ENCODE measurements at places on chromosomes 16 and 17.
A peak's percentile ranks its signal among the peaks of the same experiment; 100 is the strongest.

- no peak for DNase-seq
Observed at GRCh38 chr17:75514299-75514918, 928 bp downstream of the CASKIN2 start.

GRCh38 chr16:24523569-24523968 is 15.8 kb upstream of the RBBP6 start:
- DNase-seq, result no peak

DNA sequence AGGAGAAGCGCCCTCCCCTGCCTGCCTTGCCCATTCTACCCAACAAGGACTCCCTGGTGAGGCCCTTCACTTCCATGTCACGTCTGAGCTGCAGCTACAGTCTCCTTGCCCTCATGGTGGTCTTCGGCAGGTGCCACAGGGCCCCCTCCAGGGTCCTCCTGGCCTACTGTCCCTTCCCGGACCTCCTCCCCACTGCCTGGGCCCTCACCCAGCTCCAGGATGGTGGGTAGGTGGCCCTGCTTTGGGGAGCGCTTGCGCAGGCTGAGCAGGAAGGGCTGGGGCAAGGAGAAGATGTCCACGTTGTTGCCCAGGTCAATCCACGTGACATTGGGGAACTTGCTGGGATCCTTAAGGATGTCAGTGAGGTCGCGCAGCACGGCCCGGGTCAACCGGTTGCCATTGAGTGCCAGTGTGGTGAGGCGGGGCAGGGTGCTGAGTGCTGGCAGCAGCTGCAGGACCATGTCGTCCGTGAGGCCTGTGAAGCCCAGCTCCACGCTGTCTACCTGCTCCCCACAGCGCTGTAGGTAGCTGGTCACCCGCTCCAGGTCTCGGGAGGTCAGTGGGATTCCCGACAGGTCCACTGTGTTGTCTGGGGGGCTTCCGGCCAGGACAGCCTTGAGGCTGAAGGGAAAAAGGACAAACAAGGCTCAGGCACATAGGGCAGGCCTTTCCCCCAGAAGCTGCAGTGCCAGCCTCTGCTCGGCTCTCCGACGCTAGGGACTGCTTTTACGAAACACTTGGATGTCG is 28.3 kb downstream of the TRPV2 start:
- no peak for DNase-seq

- DNase-seq, result no peak
Observed at GRCh38 chr17:40576113-40576740, 11.0 kb upstream of the CCR7 start.

DNA sequence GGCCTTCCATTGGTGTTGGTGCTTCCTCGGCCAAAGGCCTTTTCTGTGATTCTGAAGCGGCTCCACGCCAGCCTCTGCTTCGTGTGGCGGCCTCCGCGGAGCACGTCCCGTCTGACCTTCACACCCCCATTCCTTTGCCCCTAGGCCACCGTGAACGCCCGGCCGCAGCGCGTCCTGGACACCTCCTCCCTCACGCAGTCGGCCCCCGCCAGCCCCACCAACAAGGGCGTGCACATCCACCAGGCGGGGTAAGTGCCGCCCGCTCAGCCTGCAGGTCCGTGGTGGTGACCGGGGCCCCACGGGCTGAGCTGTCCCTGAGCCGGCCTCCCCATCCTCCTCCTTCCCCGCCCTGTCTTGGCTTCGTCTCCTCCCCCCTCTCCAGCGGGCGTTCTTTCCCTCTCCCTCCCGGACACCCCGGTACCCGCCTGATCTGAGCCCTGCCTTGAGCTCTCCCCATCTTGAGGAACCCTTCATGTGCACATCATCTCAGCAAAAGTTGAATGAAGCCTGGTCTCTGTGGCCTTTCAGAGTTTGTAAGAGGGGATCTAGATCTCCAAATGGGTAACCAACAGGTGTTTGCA is 69.0 kb upstream of the CHMP6 start:
- DNase-seq, result no peak

DNA sequence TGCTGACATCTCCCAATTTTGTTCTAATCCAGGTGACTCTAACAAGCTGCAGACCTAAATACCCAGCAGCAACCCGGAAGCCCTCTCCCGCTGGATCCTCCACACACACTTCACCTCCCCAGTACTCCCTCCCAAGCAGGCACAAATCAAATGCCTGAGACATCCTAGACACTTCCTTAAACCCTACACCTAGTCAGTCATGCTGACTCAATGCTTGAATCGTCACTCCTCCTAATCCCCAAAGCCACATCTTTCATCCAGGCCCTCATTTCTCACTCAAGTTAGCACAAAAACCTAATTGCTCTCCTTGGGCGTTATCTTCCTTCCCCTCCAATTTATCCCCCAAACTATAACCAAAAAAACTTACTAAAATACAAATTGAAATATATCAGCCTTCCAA is 32.7 kb downstream of the CMC2 start:
- DNase-seq, result no peak

DNA sequence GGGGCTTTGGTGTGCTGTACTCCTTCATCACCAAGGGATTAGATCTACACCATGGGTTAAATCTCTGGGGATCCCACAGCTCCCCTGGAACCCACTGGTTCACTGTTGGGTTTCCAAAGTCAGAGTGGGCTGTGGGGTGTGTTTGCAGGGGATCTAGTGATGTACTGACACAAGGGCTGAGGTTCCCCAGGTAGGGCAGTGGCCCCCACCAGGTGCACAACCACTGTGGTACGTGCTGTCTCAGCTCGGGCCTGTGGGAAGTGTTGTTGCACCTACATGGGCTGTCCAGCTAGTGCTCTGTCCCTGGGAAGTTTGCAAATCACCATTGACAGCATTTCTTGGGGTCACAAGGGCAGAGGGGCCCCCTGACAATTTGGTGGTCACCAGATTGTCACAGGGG is 134.4 kb upstream of the CDH8 start:
- no peak for DNase-seq

- no peak for DNase-seq
Observed at GRCh38 chr16:88385112-88385594, 2.4 kb downstream of the ZNF469 start.

DNA sequence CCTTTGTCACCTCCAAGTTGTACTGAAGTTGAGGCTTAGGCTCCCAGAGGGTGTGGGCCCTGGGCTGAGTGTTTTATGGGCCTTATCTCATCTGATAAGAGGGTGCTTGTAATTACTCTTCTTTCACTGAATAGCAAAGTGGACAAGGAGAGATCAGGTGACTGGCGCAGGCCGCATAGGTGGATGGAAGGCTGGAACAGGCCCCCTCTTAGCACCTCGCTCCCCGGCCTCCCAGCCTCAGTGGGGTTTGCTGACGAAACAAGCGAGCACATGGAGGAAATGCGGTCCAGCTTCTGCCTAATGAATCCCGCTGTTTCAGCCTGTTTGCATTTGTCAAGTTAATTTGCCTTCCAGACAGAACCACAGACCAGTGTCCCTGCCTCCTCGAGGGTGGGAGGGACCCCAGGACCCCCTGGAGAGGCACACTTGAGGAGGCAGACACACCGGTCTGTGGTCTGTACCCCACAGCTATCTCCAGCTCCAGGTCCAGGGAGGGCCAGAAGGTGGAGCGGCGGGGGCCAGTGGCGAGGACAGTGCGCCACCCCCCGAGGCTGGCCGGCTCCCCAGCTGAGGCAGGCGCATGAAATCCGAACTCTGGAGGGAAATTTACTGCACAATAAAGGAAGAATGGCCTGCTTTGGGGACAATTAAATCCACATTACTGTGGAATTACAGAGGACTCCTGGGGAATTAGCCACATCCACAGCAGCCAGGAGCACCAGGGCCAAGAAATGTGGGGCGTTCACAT is 123.4 kb downstream of the NTN1 start:
- DNase-seq, result no peak

- no peak for DNase-seq
Observed at GRCh38 chr16:22625967-22626366, 115.3 kb downstream of the NPIPB5 start.

GRCh38 chr16:71528257-71528656 is 2.0 kb downstream of the CHST4 start:
- DNase-seq, result no peak

- peak; percentile 19 for DNase-seq
Observed at GRCh38 chr17:16199093-16199492, 16.2 kb downstream of the NCOR1 start.

GRCh38 chr17:73156887-73157520 is 7.8 kb upstream of the SSTR2 start:
- DNase-seq, result no peak

GRCh38 chr16:67040906-67041305 is 12.0 kb downstream of the CBFB start:
- no peak for DNase-seq

- DNase-seq, result no peak
Observed at GRCh38 chr16:12412890-12413289, 390.8 kb downstream of the CPPED1 start.

- DNase-seq, result peak; percentile 12
Observed at GRCh38 chr17:43907998-43908721, 824 bp upstream of the MPP2 start.

- no peak for DNase-seq
Observed at GRCh38 chr16:47056688-47057629, 83.5 kb upstream of the DNAJA2 start.

- no peak for DNase-seq
Observed at GRCh38 chr16:59905606-59906005, 1171.5 kb upstream of the GOT2 start.

DNA sequence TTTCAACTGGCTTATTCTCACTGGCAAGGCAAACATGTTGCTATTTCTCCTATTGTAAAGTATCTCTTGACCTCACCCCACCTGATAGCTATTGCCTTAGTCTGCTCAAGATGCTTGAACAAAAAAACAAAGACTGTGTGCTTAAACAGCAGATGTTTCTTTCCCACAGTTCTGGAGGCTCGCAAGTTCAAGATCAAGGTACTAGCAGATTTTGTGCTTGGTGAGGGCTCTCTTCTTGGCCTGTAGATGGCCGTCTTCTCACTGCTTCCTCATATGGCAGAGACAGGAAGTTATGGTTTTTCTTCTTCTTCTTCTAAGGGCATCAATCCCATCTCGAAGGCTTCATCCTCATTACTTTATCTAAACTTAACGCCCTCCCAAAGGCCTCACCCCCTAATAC is 109.7 kb upstream of the CLEC3A start:
- DNase-seq, result no peak

- DNase-seq, result no peak
Observed at GRCh38 chr17:32298298-32298697, 32.7 kb downstream of the RHBDL3 start.

DNA sequence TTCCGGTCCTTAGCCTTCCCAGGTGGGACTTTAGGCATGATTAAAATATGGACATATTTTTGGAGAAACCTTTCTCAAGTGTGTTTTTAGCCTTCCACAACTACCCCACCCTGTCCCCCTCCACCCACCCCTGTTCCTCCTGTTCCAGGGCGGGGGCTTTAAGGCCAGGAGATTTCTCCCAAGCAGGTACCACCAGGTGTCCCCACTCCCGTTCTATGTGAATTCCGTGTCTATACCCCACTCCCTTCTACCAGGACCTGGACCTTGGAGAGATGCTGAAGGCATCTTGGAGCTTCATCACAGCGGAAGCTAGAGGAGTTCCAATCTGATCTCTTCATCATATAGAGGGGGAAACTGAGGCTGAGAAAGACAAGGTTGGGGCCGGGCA is 9.7 kb downstream of the CA4 start:
- no peak for DNase-seq

GRCh38 chr17:50467114-50467854 is 1.4 kb downstream of the CHAD start:
- no peak for DNase-seq

DNA sequence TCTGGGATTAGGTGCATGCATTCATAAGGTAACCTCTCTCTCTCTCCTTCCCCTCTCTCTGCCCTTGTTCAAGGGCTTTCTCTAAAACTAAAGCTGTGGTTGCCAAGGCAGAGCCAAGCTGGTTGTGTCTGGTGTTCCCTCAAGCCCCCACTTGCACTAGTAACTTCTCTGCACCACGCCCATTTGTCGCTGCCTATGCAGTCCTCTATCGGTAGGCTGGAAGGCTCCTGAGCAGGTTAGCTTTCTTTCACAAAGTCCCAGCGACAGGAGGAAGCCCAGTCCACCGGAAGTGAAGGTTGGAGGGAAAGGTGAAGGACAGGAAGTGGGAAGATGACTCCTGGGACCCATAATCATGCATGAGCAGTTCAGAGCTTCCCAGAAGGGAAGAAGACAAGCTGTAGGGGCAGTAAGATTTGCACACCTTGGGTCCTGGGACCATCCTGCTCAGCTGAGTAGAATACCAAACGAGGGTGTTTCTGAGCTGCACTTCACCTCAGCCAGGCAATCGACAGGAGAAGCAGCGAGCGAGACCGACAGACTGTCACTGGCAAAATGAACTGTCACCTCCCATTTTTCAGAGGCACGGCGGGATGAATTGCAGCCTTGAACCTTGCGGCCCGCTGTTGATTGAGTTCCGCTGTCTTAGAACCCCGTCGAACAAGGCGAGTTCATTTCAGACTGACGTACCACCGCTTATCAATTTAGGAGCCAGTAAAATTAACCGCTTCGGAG is 14.7 kb upstream of the SKAP1 start:
- DNase-seq, result peak; percentile 33

DNA sequence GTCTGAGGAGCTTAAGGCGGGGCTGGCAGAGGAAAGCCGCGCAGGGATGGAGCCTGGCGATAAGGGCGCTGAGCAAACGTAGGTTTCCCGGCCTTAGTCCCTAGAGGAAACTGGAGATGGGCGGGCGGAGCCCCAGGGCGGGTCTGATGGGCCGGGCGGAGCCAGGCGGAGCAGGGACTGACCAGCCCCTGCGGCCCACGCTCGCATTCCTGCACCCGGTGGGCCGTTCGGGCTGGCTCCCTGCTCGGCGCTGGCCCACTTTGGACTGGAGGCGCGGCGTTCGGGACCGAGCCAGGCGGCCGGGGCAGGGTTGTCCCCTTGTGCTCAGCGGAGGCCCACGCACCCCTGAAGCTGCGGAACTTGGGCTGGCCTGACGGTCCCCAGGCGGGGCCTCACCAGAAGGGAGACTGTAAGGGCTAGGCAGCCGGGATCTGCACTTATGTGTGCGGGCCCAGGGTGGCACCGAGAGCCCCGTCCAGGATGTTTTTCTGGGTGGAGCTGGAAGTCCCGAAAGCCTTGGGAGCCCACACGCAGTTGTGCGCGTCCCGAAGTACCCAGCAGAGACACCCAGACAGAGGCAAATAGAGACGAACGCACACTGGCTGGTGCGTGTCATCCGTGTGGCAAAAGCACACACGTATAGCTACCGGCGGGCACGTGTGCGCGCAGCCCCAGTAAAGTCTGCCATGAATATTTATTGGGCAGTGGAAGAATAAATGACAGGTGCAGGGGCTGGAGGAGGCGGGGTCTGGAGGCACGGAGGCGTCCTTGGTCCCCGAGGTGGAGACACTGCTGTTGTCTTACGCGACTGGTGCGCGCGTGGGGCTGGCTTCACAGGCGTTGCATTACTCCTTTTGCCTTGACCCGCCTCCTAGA is 1.4 kb downstream of the PYDC1 start:
- peak; percentile 33 for DNase-seq

DNA sequence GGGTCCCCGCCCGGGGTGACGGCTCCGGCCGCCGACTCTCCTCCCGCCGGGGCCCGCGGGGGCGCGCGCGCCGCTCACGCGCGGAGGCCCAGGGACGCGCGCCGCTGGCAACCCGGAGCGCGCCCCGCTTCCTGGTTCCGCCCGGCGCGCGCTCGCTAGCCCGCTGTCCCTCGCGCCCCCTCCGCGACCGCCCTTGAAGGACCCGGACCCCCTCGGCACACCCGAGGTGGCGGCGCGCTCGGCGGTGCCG is at the start of gene STAT5B:
Gene STAT5B, minus strand, starts transcription at position 33 of the 250 bp plus-strand sequence. CDS start 44,264 bp downstream, outside the sequence.
- DNase-seq, result peak; percentile 79

GRCh38 chr17:208429-208828 is 27.0 kb upstream of the DOC2B start:
- no peak for DNase-seq

GRCh38 chr17:61238455-61238933 is 161.1 kb upstream of the TBX2 start:
- no peak for DNase-seq
